Midbrain (tissue), 1 donor: ENCODE measurements at places on chromosomes 6 and 20.

- no peak for DNase-seq
Measured at GRCh38 chr20:24406750-24407149, 62.7 kb upstream of the SYNDIG1 start.

DNA sequence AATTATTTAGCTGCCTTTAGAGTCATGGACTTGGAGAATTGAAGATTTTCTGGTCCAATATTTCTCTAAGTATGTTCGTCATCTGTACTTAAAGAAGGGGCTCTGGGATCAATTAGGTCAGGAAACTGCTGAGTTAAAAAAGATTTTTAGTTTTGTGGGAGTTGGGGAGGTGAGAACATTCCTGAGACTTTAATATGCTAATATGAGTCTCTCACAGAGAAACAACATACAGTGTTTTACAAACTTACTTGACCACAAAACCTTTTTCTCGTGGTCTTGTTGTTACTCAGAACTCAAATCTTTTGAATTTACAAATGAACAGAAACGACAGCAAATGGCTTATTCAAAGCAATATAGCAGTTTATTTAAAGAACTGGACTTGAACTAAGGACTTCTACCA, 67.9 kb downstream of the LIN28B start:
- no peak for DNase-seq

- no peak for DNase-seq
Measured at GRCh38 chr6:146110990-146111389, 82.1 kb downstream of the GRM1 start.

- DNase-seq: no peak
Measured at GRCh38 chr6:111600154-111600553, 5.5 kb downstream of the TRAF3IP2 start.

DNA sequence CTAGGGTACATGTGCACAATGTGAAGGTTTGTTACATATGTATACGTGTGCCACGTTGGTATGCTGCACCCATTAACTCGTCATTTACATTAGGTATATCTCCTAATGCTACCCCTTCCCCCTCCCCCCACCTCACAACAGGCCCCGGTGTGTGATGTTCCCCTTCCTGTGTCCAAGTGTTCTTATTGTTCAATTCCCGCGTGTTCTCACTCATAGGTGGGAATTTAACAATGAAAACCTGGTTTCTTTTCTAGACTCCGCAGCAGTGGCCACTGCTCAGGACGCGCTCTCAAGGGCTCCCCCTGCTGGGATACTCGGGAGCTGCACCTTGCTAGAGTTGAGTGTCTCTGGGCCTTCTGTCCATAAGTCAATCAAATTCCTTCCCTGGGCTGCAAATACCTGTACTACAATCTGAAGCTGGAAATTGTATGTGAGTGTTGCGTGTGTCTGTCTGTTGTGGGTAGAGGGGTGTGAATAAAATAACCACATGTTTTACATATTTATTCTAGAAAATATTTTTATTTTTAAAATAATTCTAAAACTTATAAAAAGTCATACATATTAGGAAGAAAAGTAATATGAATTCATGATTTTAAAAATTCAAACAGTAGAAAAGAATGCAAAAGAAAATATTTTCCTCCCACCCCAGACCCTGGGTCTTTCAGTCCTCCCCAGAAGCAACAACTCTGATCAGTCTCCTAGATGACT, 8.2 kb upstream of the CEP250 start:
- peak; percentile 83 for DNase-seq

DNA sequence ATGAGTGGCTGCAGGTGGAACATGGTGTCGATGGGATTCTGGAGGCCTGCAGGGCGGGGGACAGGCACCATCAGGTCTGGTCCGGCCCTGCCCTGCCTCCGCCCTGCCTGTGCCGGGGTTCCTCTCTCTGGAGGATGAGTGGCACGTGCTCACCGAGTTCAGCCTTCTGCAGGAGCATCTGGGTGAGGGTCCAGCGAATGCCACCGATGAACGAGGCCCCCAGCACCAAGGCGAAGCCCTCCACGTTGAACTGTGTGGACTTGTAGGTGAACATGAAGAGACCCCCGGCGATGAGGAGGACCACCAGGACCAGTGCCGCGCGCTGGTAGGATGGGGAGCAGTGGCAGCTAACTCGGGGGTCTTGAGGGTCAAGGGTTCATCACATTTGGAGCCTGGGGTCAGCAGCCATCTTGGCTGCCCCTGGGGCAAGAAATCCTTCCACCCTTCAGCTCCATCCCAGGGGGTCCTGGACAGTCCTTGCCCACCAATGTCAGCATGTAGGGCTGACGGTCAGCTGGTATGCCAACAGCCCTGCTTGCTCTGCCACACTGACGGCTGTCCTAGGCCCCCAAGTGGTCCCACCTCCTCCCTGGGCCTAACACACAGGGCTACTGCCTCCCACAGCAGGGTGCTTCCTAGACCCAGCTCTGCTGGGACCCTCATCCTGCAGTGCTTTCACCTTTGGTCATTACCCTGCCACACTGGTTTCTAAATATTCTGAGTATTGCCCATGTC, 46.8 kb upstream of the CDH22 start:
- no peak for DNase-seq

- DNase-seq: no peak
Measured at GRCh38 chr6:82085701-82086100, 161.8 kb downstream of the IBTK start.

- no peak for DNase-seq
Measured at GRCh38 chr6:155317186-155317585, 2.9 kb upstream of the TFB1M start.

GRCh38 chr20:38434770-38435554, at the start of gene SNHG17:
Gene SNHG17 (minus strand): TSS chr20:38435328.
- DNase-seq: peak; percentile 89

DNA sequence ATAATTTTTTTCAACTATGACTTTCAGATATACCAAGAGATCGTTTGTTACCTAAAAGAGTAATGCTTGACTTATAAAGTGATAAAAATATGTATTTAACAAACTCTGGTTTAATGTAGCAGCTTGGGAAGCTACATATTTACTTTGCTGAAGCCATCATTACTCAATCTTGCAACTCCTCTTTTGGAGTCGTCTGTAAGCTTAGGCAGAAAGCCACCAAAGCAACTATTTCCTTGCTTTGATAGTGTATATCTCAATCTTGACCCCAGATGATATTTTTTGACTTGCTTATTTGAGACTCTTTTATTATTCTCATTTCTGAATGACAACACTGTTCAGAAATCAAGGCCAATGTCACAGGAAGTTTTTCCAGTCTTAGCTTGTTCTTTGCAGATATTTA, 183.0 kb downstream of the SAMD5 start:
- DNase-seq: no peak

DNA sequence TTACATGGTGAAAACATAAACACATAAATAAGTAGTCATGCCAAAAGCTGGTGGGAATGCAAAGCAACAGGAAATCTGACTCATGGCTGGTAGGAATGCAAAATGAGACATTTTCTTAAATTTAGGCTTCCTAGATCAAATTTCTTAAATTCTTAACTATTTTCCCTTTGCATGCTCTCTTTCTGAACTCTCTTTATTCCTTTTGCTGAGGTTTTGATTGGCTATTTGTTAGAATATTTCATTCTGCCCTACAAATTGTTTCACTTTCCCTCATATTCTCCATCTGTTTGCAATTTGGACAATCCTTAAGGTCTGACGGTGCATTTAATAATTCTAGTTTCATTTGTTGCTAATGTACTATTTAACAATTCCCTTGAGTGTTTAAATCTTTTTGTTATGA, 437.5 kb upstream of the RGS17 start:
- DNase-seq: no peak

- no peak for DNase-seq
Measured at GRCh38 chr20:34415079-34415478, 52.0 kb downstream of the ITCH start.

DNA sequence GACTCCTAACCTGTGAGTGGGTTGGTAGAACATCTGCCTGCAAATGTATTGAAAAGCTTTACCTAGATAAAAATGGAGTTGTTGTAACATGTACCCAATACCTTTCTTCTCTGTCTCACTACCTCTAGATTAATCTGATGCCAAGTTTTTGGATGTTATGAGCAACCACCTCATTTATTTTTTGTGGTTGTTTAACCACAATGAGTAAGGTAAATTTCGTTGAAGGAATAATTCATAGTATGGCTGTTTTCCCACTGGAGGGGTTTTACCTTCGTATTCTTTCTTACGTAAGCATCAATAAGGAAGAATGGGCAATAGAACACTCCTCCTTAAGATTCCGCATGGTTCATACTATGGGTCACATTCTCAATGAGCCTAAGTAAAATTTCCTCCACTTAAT, 165.4 kb downstream of the CDH26 start:
- no peak for DNase-seq

DNA sequence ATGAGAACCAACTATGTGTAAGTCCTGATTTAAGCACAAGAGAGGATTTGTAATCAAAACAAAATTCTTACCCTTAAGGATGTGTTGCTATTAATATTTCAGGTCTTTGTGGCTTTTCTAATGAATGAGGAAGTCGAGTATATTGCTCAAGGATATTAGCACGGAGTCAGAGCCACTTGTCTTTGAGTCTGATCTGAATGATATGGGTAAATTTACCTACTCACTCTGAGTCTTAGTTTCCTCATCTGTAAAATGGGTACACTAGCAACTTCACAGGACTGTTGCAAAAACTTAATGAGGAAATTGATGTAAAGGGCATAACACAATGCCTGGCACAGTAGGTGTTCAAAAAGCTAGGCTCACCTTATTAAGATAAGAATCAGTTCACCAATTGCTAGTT, 30.0 kb upstream of the QKI start:
- DNase-seq: no peak

DNA sequence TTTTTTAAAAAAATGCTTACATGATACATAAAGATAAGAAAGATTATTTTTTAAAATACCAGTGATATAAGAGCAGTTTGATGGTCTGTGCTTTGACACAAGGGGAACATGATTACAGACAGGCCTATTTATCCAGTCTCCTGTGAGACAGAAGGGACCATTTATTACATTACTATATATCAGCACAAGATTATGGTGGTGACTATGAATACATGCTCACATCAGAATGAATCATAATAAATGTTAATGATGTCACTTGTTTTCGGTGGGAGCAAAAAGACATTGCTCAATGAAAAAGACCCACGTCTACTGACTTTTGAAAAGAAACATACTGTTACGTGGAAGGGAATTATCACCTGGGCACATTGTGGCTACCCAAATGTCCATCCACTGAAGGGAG, 455.1 kb downstream of the CDC5L start:
- DNase-seq: no peak

DNA sequence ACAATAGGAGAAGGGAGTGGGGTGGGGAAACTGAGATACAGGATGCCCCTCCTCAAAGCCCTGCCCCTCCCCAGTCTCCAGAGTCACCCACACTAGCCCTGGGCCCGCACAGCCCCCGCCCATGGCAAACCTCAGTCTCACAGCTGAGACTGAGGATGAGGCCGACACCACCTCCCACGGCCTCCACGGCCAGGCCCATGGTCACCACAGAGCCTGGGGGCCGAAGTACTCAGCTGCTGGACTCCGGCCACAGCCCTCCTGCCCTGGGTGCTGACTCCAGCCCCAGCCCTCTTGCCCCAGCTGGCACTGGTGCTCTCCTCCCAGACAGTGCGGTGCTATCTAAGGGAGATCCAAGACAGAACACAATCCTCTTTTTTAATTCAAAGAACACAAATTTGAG, 176.1 kb downstream of the TTLL2 start:
- no peak for DNase-seq

- DNase-seq: no peak
Measured at GRCh38 chr6:164195278-164195941, 780.9 kb downstream of the QKI start.

DNA sequence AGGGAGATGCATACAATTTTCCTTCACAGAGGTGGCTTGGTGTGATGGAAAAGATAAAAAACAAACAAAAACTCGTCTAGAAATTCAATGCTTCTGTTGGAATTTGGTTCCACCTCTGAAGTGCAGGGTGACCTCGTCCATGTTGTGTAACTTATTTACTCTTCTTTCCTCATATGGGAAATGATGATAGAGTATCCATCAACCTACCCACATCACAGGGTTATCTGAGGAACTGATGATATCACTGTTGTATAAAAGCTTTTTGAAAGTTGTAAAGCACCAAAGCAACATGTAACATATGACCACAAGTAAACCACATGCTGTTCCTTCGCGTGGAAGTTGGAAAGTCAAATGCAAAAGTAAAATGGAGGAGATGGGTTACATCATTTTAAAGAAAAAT, 212.0 kb upstream of the SGK1 start:
- DNase-seq: no peak

GRCh38 chr6:165999279-165999678, 168.4 kb downstream of the TBXT start:
- DNase-seq: no peak

- DNase-seq: no peak
Measured at GRCh38 chr20:32482442-32483261, 102.5 kb downstream of the NOL4L start.

- DNase-seq: no peak
Measured at GRCh38 chr6:14088600-14089192, 28.9 kb upstream of the CD83 start.

- DNase-seq: no peak
Measured at GRCh38 chr20:10177326-10177725, 41.3 kb upstream of the SNAP25 start.

DNA sequence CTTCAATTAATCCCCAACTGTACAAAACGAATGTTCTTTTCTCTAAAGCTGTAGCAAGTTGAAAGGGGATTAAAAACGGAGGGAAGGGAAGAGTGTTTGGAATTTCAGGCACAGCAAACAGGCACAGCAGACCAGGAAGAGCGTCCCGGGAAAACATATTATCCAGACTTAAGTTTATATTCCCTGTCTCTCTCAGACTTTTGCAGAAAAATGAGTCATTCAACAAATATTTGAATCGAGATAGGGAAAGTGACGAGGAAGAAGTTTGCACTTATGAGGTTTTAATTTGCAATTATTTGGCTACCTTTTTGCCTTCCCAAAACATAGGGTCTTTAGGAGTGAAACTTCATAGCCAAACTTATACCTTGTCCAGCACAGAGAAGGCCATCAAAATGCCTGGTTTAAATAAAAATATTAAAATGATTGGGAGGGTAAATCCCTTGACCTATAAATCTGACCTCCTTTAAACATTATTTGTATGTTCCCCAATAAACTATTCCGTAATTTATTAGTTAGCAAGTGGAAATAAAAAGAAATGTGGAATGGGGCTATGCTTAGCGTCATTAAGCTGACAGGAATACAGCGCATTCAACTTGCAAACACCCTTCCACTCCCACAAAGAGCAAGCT, 16.0 kb downstream of the HFE start:
- DNase-seq: no peak

DNA sequence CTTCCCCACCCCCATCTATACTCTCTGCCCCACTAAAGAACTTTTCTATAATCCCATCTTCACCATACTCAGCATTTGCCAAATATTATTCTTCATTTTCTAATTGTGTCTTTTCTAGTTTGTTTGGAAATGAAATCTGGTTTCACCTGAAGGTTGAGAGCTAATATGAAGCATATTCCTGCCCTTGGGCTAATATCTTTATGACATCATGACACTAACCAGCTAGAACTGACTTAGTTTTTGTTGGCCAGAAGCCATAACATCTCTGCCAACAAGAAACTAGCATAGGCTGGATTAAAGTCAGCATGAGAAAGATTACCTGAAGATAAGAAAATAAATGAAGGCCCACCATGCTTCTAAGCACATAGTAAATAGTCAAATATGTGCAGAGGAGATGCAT, 16.7 kb downstream of the UNC5CL start:
- DNase-seq: no peak

- no peak for DNase-seq
Measured at GRCh38 chr6:90583179-90583835, 3.6 kb downstream of the MAP3K7 start.
